ENCODE measurements at places on chromosomes 16 and 17. TPM values are rescaled to one million over a fixed set of nuclear protein-coding genes. Genes with fewer than 3 reads are reported as not detected.

LGALS9B gene
- total RNA-seq = not detected

C16orf74 gene
- total RNA-seq = 16.1 TPM

FOXC2 gene
- total RNA-seq = 2.7 TPM

KREMEN2 gene
- total RNA-seq = 2.3 TPM

KRT25 gene
- not detected for total RNA-seq

SLC7A5 gene
- 943 TPM for total RNA-seq

GGT6 gene
- not detected for total RNA-seq

OTOP3 gene
- not detected for total RNA-seq

TAT gene
- not detected for total RNA-seq

C16orf89 gene
- total RNA-seq = not detected
